AG20443 (cell line): ENCODE measurements at places on chromosomes 16 and 17.

GRCh38 chr17:13099089-13099735 lies 81.4 kb upstream of the ELAC2 start:
- DNase-seq, result no peak

DNA sequence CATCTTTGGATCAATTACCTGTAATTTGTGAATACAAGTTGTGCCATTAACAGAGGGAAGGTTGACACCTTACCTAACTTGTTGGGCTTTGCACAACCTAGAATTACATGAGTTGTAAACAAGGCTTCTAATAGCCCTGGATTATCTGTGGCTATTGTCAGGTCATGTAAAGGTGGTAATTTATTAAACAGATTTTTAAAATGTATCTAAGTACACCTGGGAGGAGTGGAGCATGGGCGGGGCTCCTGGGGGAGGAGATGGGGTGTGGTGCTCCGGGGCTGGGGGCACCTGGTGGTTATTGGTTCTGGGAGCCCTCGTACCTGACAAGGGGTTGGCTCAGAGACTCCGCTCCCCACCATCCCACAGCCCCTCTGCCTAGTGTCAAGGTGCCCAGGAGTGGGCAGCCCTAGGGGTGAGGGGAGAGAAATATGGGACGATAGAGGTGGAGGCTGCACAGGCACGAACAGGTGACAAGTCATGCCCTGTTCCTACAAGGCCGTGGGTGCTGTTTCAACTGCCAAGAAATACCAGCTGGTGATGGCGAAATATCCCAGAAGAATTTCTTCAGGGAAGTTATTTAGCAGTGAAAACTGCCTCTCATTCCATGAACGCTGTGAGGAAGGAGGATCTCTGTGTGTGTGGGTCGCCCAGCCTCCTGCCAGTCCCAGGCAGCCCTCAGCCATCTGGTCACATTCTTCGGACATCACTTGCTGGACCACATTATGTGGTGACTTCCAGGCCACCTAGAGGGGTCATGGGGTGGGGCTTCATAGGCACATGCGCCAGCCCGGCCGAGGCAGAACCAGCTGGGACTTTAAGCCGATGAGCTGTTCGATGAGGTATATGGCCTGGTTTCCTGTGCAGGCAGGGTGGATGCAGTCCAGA lies 55.5 kb upstream of the IRX3 start:
- DNase-seq, result peak; percentile 29

GRCh38 chr17:59534583-59534982 lies 30.8 kb upstream of the DHX40 start:
- DNase-seq, result peak; percentile 21

DNA sequence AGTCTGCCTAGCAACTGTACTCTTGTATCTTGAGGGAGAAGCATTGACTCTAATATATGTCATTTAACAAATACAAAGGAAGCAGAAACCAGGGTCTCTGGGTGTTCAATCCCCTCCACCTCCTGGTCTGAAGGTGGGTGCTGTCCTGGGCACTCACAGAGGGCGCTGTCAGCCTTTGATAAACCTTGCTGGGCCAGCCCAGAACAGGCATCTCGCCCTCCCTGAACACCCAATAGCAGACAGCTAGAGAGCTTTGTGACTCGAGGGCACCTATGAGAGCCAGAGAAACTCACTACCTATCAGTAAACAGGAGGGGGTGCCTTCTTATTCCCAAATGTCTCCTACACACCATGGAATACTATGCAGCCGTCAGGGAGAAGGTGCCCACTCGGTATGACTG lies 6.4 kb upstream of the PIPOX start:
- DNase-seq, result no peak

DNA sequence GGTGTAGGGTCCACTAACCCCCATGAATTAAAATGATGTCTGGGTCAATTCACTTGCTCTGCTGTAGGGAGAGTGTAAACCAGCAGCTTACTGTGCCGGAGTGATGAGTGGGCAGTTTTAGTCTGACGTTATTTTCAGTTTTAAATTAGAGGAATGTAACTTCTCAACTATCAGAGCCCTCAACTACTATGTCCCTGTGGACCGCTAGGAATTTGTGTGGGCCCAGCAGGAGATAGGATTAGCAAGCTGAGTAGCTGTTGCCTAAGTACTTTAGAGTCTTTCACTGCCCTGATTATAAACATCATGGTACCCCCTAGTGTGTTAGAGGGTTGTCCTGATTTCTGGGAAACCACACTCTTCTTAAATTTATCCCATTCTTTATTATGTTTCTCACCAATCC lies 11.4 kb downstream of the MARVELD3 start:
- peak; percentile 44 for DNase-seq

- peak; percentile 48 for DNase-seq
Measured at GRCh38 chr17:8753976-8754440, 4.3 kb downstream of the SPDYE4 start.

GRCh38 chr17:51850201-51850600 lies 308.3 kb downstream of the CA10 start:
- no peak for DNase-seq

- DNase-seq, result peak; percentile 57
Measured at GRCh38 chr16:17377360-17378324, 93.1 kb downstream of the XYLT1 start.

- DNase-seq, result no peak
Measured at GRCh38 chr16:56769677-56770076, 39.7 kb downstream of the NUP93 start.

DNA sequence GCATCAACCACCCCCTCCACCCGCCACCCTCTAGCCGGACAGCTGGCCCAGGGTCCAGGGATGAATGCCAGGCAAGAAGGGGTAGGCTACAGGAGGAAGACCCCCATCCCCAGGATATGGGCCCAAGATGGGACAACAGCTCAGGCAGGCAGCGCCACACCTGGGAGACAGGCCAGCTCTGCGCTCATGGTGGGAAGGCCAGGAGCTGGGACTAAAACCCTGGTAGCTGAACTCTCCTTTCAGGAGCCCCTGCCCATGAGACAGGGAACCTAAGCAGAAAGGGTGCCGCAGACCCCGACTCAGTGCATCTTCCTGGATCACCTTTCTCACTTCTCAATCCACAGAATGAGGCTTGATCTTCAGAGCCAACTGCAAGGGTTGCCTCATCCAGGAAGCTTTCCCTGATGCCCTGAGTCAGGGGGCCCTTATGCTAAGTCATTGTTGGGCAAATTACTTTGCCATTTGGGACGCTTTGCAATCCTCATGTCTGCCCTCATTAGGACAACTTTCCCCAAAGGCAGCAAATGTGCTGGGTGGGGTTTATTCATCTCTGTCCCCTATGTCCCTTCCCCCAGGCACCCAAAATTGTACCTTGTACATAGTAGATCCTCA lies 9.0 kb downstream of the ZDHHC1 start:
- DNase-seq, result peak; percentile 41

DNA sequence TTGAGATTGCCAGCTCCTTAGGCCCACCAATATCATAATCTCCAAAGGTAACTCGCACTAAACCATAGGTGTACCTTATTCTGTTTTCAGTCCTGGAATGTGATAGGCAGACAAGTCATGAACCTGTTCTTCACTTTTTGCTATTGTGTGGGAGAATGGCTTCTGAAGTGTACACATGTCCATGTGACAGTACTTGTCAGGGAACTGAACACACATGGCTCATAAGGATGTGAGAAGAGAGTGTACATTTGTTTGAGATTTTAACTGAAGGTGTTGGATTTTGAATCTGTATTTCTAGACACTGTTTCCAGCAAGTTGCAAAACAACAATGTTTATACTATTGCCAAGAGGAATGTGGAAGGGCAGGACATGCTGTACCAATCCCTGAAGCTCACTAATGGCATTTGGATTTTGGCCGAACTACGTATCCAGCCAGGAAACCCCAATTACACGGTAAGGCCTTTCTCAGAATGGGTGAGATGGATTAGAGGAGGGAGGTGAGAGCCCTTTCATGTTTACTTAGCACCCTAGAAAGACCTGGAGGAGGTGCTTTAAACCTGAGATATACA lies 14.5 kb upstream of the RASL10B start:
- no peak for DNase-seq

GRCh38 chr17:64315032-64315490 lies 52.0 kb upstream of the TEX2 start:
- peak; percentile 72 for DNase-seq

DNA sequence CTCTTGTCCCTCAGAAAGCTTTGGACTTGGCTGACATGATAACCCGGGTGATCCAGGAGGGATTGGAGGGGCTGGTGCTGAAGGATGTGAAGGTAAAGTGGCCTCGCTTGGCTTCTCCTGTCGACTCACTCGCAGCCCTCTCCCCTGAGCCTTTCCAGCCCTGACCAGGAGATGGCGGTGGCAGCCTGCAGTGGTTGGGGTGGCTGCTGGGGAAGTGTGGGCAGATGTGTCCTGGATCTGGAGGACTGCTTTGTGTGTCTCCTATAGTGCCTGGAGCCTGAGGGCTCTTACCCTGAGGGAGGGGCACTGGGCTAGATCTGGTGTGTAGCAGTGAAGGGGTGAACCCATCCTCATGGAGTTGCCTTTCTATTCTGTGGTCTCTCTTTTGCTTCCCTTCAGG lies 17.9 kb downstream of the LIG3 start:
- peak; percentile 95 for DNase-seq

DNA sequence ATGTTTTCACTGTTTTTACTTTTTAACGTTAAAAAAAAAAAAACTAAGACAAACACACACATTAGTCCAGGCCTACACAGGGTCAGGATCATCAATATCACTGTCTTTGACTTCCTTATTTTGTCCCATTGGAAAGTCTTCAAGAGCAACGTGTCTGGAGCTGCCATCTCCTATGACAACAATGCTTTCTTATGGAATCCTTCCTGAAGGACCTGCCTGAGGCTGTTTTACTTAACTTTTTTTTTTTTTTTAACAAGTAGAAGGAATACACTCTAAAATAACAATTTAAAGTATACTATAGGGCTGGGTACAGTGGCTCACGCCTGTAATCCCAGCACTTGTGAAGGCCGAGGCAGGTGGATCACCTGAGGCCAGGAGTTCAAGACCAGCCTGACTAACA lies 71.8 kb upstream of the BCAR1 start:
- DNase-seq, result no peak
